ENCODE measurements at places on chromosomes 1 and 21. TPM values are rescaled to one million over a fixed set of nuclear protein-coding genes. Genes with fewer than 3 reads are reported as not detected.

DNA sequence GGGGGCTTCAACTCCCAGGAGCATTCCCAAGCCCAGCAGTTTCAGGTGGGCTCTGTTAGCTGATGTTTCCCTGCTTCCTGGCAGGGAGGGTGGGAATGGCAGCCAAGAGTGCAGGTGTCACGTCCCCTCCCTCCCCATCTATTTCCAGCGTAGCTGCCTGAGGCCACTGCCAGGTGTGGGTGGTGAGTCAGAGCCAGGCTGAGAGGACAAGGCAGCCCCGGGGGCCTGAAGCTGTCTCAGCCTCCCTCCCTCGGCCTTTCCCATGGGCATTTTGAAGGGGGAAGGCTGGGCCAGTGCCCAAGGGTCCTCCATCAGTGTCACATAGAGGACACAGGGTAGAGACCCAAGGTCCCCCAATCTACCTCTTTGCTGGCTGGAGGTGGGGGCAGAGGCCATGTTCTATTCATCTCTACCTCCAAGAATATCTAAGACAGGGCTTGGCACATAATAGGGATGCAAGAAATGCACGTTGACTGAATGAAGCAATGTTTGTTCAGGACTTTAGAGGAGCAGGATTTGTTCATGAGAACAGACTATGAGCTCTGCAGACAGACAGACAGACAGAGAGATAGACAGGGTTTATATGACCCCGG, 34.4 kb upstream of the ID3 start:
- no peak overlapping the region for H3K4me3 ChIP-seq
- H3K27ac ChIP-seq, result peak overlapping the region; percentile 53
- H3K4me1 ChIP-seq, result peaks cover 78% of the 10 kb centered on the region
- H3K27me3 ChIP-seq, result no peaks in the 10 kb centered on the region
- peak; percentile 58 for DNase-seq

Gene FCGR1A
- total RNA-seq, result not detected

DNA sequence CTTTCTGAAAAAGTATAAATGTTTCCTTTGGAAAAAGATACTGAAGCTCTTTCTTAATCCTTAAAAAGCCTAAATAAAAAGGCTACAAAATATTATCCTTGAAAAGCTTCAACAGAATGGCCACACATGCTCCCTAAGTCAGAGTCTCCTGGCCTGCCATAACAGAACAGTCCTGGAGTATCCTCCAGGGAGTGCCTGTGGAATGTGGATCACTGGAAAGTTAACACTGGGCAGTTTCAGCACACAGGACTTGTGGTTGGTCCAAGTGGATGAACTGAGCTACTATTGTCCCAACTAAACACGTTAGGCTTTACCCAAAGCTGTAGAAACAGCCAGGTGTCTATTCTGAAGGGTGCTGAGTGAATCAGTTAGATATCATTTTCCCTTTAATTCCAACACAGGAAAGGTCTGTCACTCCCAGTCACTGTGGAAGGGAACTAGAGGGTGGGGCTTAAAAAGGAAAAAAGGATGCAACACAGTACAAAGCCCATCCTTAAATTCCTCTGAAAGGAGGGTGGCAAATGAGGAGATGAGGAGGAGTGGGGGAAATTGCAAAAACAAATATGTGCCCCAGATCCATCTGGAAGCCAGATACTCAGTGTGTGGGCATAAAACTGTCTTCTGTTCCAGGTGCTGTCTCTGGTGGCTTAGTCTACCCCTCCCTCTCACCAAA, 196.3 kb upstream of the SPAG17 start:
- H3K4me3 ChIP-seq, result no peak overlapping the region
- H3K27ac ChIP-seq, result no peak overlapping the region
- no peak for DNase-seq
- H3K27me3 ChIP-seq, result no peaks in the 10 kb centered on the region
- H3K4me1 ChIP-seq, result no peaks in the 10 kb centered on the region
- no peaks in the 10 kb centered on the region for H3K36me3 ChIP-seq

- no peaks in the 10 kb centered on the region for H3K4me1 ChIP-seq
- no peak for DNase-seq
- no peaks in the 10 kb centered on the region for H3K27me3 ChIP-seq
- H3K27ac ChIP-seq, result no peak overlapping the region
- H3K36me3 ChIP-seq, result peaks cover 19% of the 10 kb centered on the region
These were observed 52.4 kb downstream of the SLC37A1 start for GRCh38 chr21:42565886-42566523.

Gene CYP4X1
- not detected for total RNA-seq

Gene TMEM63A
- 34.7 TPM for total RNA-seq

GRCh38 chr1:94926915-94927404, at the start of gene CNN3:
Gene CNN3, minus strand, starts transcription at chr1:94927110. Its CDS starts 216 bp downstream, at chr1:94926894.
- H3K36me3 ChIP-seq, result no peaks in the 10 kb centered on the region
- H3K27me3 ChIP-seq, result peaks cover 15% of the 10 kb centered on the region
- peak; percentile 77 for DNase-seq
- peak within 1 kb of the TSS; percentile 85 for H3K4me3 ChIP-seq
- H3K27ac ChIP-seq, result no peak within 1 kb of the TSS
- peaks cover 21% of the 10 kb centered on the region for H3K4me1 ChIP-seq

- H3K4me3 ChIP-seq, result no peak overlapping the region
- no peak overlapping the region for H3K27ac ChIP-seq
- peaks cover 3% of the 10 kb centered on the region for H3K4me1 ChIP-seq
- no peaks in the 10 kb centered on the region for H3K27me3 ChIP-seq
These were observed 41.8 kb upstream of the C1orf198 start for GRCh38 chr1:230909974-230910754.

GRCh38 chr1:165228111-165228655, 128.3 kb downstream of the LMX1A start:
- no peak for DNase-seq
- H3K27me3 ChIP-seq, result peaks cover 13% of the 10 kb centered on the region
- H3K4me1 ChIP-seq, result no peaks in the 10 kb centered on the region
- no peak overlapping the region for H3K27ac ChIP-seq
- no peaks in the 10 kb centered on the region for H3K36me3 ChIP-seq
- no peak overlapping the region for H3K4me3 ChIP-seq

GRCh38 chr1:213050745-213051126, 305 bp upstream of the RPS6KC1 start:
- peaks cover 30% of the 10 kb centered on the region for H3K4me1 ChIP-seq
- peaks cover 6% of the 10 kb centered on the region for H3K36me3 ChIP-seq
- peak overlapping the region; percentile 81 for H3K27ac ChIP-seq
- DNase-seq, result no peak
- H3K27me3 ChIP-seq, result peaks cover 13% of the 10 kb centered on the region
- peak overlapping the region; percentile 97 for H3K4me3 ChIP-seq

Gene NTMT2
- not detected for total RNA-seq

DNA sequence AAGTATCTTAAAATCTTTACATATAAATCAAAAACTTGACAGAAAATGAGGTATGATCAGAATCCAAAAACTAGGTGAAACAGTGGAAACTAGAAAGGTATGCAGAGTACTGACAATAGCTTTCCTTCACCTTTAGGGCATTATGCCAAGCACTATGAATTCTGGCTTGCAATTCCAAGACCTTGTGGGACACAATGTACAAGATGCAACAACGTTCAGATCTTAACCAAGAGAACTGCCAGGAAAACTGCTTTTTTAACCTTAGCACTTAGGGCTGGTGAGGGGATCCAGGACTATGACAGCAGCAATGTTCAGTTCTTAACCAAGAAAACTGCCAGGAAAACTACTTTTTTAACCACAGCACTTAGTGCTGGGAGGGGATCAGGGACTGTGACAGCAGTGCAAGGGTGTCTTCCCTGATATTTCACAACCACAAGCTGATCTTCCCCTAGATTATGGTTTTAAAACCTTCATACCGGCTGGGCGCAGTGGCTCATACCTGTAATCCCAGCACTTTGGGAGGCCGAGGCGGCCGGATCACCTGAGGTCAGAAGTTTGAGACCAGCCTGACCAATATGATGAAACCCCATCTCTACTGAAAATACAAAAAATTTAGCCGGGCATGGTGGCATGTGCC, 22.3 kb downstream of the FOXJ3 start:
- no peak overlapping the region for H3K4me3 ChIP-seq
- H3K36me3 ChIP-seq, result peaks cover 15% of the 10 kb centered on the region
- no peak overlapping the region for H3K27ac ChIP-seq
- H3K27me3 ChIP-seq, result no peaks in the 10 kb centered on the region
- DNase-seq, result no peak
- peaks cover 69% of the 10 kb centered on the region for H3K4me1 ChIP-seq

GRCh38 chr1:222823695-222824094, 8.9 kb downstream of the DISP1 start:
- peaks cover 11% of the 10 kb centered on the region for H3K4me1 ChIP-seq
- no peak for DNase-seq
- H3K27me3 ChIP-seq, result no peaks in the 10 kb centered on the region
- H3K36me3 ChIP-seq, result no peaks in the 10 kb centered on the region
- no peak overlapping the region for H3K27ac ChIP-seq
- H3K4me3 ChIP-seq, result no peak overlapping the region

GRCh38 chr1:207487636-207488035, 8.3 kb upstream of the CR1 start:
- H3K4me3 ChIP-seq, result no peak overlapping the region
- no peaks in the 10 kb centered on the region for H3K4me1 ChIP-seq
- H3K27ac ChIP-seq, result no peak overlapping the region
- DNase-seq, result no peak
- no peaks in the 10 kb centered on the region for H3K36me3 ChIP-seq

DNA sequence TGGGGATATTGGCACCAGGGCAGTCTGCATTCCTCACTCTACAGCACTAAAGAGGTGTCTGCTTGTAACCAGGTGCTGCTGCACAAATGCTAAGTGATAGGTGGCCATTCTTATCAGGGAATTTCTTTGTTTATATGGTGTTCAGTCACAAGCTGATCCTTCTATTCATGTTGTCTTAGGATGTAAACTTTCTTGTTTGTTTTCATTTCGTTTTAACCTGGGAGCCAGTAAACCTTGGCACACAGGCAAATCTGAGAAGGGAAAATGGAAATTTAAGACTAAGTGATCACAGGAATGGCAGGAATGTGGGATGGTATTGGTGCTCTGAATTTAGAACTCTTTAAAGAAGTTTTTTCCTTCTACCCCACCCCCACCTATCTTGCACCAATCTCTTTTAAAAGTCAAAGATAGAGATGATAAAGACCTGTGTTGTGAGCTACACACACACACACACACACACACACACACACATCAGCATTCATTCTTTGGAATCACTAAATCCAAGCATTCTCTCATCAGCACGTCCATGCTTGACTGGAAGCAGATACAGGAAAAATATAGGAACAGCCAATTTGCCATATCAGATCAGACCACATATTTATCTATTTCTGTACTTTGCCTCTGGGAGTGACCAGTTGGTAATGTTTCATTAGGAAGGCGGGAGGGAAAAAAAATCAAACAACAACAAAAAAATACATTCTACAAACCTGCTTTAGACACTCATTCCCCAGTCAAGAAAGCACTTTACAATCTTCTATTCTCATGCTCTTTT, 451.4 kb upstream of the ADGRL2 start:
- H3K4me1 ChIP-seq, result no peaks in the 10 kb centered on the region
- H3K27ac ChIP-seq, result no peak overlapping the region
- no peaks in the 10 kb centered on the region for H3K36me3 ChIP-seq
- DNase-seq, result no peak
- no peak overlapping the region for H3K4me3 ChIP-seq

GRCh38 chr1:245615001-245615400, 460.2 kb downstream of the KIF26B start:
- no peaks in the 10 kb centered on the region for H3K36me3 ChIP-seq
- no peaks in the 10 kb centered on the region for H3K27me3 ChIP-seq
- H3K27ac ChIP-seq, result no peak overlapping the region
- no peaks in the 10 kb centered on the region for H3K4me1 ChIP-seq

- H3K27ac ChIP-seq, result no peak overlapping the region
- no peaks in the 10 kb centered on the region for H3K27me3 ChIP-seq
- DNase-seq, result no peak
These were observed 173.5 kb downstream of the DISC1 start for GRCh38 chr1:231800108-231800507.

DNA sequence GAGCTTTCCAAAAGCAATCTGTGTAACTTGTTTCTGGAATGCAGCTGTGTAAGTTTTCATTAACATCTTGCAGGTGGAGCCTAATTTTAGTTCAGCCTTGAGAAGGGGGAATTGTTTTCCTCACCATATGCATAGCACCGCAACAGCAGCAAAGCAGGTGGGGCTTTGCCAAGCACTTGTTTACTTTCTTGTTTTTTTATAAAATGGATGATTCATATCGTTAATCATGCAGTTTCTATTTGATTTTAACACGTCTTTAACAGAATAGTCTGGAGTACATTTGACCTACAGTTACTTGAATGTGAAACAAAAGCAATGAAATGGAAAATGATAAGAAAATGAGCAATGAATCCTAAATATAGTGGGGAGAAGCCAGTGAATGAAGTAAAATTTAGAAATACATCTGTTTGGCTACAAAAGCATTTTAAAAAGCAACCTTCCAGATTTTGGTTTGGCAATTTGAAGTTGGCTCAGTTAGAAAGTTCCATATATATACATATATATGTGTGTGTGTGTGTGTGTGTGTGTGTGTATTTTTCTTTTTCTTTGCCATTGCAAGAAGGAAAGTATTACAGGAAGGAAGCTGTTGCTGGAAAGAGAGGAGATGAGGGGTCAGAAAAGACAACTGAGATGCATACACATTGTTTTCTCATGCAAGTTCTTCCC, 119.0 kb upstream of the ADGRL2 start:
- no peak overlapping the region for H3K4me3 ChIP-seq
- H3K27me3 ChIP-seq, result no peaks in the 10 kb centered on the region
- DNase-seq, result no peak

DNA sequence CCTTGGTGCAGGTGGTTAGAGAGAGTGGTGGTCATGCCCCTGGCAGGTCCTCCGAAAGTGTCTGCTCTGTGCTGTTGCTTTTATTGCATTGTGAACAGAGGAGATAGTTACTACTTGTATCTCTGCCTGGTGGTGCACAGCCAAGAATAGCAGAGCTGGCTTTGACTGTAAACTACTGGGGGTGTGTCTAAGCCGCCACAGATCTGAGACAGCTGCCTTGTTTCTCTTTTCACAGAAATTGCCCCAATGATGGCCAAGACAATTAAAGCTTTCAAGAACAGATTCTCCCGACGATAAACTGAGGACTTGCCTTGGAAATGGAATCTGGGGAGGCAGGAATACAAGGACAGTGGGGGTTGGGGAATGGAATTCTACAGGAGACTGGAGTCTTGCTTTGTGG, 16.0 kb downstream of the ELOA start:
- no peaks in the 10 kb centered on the region for H3K27me3 ChIP-seq
- no peak for DNase-seq
- no peak overlapping the region for H3K4me3 ChIP-seq
- H3K4me1 ChIP-seq, result no peaks in the 10 kb centered on the region
- peaks cover 31% of the 10 kb centered on the region for H3K36me3 ChIP-seq

- H3K4me1 ChIP-seq, result peaks cover 82% of the 10 kb centered on the region
- H3K27me3 ChIP-seq, result no peaks in the 10 kb centered on the region
- no peak overlapping the region for H3K4me3 ChIP-seq
- DNase-seq, result peak; percentile 66
- peak overlapping the region; percentile 77 for H3K27ac ChIP-seq
These were observed 179.6 kb downstream of the DHRS3 start for GRCh38 chr1:12438349-12438924.

GRCh38 chr1:169307176-169307575, 60.4 kb downstream of the NME7 start:
- DNase-seq, result no peak
- H3K4me1 ChIP-seq, result peaks cover 9% of the 10 kb centered on the region
- H3K4me3 ChIP-seq, result no peak overlapping the region
- H3K27ac ChIP-seq, result no peak overlapping the region
- peaks cover 12% of the 10 kb centered on the region for H3K36me3 ChIP-seq

Data from activated naive CD4-positive, alpha-beta T cell treated with anti-CD3 and anti-CD28 coated beads for 36 hours (primary cell).